Right lung (tissue), 10 donors: ENCODE measurements at places on chromosomes 13 and 19. TPM values are rescaled to one million over a fixed set of nuclear protein-coding genes. Genes with fewer than 3 reads are reported as not detected.

GRCh38 chr13:100722517-100722916, 47.9 kb upstream of the TMTC4 start:
- no peak for DNase-seq

DNA sequence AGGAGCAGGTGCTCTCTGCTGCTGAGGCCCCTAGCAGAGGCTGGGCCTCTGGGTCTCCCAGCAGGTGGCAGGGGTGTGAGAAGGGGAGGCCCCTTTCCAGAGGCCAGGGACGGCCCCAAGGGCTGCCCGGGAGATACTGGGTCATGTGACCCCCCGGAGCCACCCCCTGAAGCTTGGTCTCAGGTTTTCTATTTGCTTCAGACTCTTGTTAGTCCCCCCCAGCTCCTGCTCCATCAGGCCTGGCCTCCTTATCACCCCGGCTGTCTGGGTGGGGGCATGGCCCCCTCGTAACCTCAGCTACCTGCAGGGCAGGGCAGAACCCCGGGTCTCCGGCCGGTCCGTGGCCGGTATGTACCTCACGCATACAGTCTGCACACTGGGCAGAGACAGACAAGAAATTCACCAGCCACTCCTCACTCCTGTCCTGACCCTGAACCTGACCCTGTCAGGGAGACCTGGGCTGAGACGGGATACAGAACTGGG, 13.2 kb upstream of the TCF3 start:
- no peak for DNase-seq

DNA sequence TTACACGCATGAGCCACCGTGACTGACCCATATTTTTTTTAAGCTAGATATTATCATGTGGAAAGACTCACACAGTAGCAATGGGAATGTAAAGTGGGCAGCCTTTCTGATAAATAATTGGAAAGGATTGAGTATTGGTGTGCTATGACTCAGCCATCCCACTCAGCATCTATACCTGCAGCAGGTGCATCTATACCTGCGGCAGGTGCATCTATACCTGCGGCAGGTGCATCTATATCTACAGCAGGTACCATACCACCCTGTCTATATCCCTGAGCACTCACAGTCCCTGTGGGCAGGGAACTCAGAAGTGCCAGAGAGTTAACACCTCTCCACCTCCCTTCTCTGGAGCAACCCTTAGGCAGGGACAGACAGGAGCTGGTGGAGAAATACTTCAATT, 5.2 kb upstream of the LRRC8E start:
- no peak for DNase-seq

DNA sequence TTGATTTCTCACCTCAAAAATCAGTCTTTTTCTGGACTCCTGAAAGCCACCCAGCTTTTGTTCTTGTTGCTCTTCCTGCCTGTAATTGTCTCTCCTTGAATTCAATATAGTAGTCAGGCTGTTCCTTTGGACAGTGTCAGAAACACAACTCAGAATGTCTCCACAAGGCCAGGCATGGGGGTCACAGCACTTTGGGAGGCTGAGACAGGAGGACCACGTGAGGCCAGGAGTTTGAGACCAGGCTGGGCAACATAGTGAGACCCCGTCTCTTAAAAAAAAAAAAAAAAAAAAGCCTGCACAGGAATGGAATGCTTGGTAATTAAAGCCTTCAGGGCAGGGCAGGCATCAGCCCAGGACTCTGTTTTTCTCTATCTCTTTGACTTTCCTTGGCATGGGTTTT, 8.9 kb upstream of the BAX start:
- no peak for DNase-seq

- DNase-seq = no peak
Measured at GRCh38 chr19:19655641-19656343, 7.7 kb downstream of the ATP13A1 start.

DNA sequence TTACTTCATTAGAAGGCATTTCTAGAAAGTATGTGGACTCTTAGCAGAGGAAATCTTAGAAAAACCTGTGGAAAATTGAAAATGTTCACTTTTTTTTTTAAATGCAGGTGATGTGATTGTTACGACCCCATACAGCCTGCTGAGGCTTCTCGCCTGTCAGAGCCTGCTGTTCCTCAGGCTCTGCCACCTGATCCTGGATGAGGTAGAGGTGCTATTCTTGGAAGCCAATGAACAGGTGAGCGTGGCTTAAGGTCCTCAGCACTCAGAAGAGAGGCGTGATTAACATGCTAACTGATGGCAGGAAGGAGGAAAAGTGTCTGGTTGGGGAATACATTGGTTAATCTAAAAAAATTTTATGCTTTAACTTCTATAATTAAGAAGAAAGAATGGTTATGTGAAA, 71.4 kb downstream of the SLC7A9 start:
- DNase-seq = no peak

DNA sequence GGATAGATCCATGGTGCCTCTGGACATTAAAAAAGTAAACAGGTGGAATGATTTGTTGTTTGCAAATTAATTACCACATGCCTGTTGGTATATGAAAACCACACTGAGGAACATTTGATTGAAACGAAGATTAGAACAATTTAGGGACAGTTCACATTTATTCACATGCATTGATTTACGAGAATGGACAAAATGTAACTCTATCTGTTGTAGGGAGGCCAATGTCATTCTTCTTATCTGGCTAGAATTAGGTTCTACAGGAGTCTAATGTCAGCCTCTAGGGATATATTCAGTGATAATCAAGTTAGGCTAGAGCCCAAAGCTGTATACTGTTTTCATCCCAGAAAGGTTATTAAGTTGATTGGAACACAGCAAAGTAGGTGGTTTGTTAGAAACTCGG, 125.4 kb downstream of the COL4A2 start:
- no peak for DNase-seq

DNA sequence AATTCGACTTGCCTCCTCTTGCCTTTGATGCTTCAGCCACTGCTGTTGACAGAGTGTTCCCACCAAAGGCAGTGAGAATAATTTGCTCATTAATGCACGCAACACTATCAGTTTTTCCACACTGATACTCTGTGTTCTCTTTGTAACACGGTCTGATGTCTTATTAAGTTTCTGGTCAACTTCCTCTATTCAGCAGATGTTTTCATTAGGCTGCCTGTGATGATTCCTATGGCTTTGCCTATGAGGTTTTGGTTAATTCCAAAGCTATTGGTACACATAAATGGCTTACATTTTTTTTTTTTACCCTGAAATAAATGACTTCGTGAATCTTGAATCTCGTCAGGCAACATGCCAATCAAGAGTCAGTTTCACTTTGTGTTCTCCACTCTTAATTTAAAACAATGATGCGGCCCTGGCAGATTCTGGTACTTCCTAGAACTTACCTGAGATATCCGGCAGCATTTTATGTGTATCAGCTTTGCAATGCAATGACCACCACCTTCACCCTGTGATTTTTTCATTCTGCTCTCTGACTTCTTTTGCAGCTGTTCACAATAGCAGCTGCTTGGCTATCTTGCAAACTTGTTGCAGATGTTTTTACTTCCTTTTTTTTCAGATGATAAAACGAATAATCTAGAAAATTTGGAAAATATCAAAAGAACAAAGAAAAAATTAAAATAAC, 27.5 kb upstream of the KL start:
- DNase-seq = no peak

DNA sequence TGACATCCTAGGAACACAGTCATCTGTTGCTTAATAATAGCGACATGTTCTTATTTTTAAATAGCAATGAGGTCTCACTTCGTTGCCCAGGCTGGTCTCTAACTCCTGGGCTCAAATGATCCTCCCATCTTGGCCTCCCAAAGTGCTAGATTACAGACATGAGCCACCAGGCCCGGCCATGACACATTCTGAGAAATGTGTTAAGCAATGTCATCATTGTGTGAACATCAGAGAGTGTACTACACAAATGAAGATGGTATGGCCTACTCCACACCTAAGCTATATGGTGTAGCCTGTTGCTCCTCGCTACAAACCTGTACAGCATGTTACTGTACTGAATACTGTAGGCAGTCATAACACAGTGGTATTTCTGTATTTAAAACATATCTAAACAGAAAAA, 24.6 kb upstream of the GARRE1 start:
- DNase-seq = no peak

Gene CBARP
- 0.97 TPM for polyA plus RNA-seq

Gene CGB5
- not detected for polyA plus RNA-seq

Gene ZSCAN4
- polyA plus RNA-seq = 0.14 TPM

Gene HPN
- 21.3 TPM for polyA plus RNA-seq

Gene RGL3
- polyA plus RNA-seq = 42.6 TPM

Gene FBXO27
- polyA plus RNA-seq = 3.6 TPM

Gene C19orf67
- polyA plus RNA-seq = 0.13 TPM

Gene CYP2A13
- not detected for polyA plus RNA-seq

Gene FFAR2
- 0.34 TPM for polyA plus RNA-seq

Gene SLC25A41
- polyA plus RNA-seq = 0.26 TPM

Gene TRPC4
- 0.40 TPM for polyA plus RNA-seq

Gene OVOL3
- 0.16 TPM for polyA plus RNA-seq
